ENCODE measurements at places on chromosomes 4 and X.

- DNase-seq: no peak
These were observed 62.1 kb upstream of the LANCL3 start for GRCh38 chrX:37509349-37509748.

GRCh38 chr4:67052814-67053675 is 492.3 kb downstream of the CENPC start:
- no peak for DNase-seq

DNA sequence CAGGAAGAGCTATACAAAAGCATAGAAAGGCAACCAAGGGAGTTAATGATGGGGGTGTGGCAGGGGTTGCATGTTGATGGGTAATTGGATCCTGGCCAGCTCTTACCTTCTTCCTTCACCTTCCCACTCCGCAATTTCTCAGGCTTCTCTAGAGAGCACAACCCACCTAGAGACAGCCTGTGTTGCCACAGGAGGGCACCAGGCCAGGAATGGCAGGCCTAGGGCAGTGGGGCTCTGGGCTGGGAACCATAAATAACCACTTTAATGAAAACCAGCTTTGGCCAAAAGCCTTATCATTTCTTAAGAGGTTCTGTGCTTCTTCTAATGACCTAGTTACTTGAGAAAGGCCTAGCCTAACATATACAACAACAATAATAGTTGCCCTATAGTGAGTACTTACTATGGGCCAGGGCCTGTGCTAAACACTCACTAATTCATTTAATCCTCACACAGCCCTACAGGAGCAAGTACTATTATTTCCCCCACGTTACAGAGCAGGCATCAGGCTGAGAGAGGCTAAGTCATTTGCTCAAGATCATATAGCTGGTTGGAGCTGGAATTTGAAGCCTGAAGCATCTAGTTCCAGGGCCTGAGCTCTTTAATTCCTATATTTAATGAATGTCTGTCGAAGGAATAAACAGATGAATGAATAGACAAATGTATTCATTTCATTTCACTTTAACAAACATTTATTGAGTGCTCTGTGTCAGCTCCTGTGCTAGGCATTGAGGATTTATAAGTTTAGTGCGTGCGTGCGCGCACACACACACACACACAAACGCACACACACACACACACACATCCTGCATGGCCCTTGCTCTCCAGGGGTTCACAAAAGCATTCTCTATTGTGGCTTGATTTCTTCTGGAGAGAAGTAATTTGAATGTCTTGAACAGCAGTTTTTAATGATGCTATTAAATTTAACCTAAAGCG is 66.8 kb downstream of the RTL9 start:
- no peak for DNase-seq

DNA sequence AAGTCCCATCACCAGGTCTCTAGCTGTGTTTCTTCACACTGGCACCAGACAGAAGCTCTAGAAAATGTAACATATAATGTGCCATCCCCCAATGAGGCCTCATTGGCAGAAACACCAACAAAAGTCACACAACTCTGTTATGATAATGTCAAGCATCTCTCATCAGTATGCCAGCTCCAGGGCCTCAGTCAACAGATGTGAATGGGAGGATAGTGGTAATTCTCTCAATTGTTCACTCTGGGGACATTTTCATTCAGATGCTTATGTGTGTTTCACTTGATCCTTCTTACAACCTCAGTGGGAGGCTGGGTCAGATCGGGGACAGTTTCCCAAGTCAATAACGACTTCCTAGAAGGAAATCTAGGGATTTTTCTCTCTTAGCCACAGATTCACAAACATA is 57.5 kb upstream of the SCOC start:
- DNase-seq: peak; percentile 44

GRCh38 chrX:1034717-1035116 is 177.7 kb downstream of the CRLF2 start:
- DNase-seq: no peak

DNA sequence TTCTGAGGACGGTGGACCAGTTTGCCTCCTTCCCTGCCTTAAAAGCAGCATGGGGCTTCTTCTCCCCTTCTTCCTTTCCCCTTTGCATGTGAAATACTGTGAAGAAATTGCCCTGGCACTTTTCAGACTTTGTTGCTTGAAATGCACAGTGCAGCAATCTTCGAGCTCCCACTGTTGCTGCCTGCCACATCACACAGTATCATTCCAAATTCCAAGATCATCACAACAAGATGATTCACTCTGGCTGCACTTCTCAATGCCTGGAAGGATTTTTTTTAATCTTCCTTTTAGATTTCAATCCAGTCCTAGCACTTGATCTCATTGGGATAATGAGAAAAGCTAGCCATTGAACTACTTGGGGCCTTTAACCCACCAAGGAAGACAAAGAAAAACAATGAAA is 255.3 kb downstream of the RAPGEF2 start:
- no peak for DNase-seq

DNA sequence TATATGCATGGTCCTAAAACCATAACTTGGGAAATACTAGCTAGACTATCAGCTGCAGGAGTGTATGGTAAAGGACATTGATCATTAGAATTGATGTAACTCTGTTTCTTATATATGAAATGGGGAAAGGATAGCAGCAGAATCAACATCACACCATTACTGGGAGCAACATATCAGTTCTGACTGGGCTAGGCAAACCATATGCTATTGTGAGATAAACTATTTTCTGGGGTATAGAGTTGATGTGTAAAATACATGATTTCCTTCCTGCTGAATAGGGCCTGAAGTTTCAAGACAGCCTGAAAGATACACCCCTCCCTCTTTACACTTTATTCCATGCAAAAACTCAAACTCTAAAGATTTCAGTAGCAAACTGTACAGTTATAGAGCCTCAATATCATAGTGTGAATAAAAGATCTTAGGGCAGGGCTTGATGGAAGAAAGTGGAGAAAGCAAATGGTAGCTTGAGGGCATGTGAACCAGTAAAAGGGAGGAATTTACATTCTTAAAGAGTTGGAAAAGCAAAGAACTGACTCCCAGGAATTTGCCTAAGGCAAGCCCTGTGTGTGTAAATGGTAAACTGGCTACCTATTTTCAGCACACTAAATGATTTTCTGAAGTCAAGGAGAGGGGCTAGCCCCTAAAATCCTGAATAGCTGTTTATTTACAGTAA is 404.1 kb downstream of the MAPK10 start:
- DNase-seq: no peak

- DNase-seq: no peak
These were observed 379.5 kb upstream of the MAD2L1 start for GRCh38 chr4:120446051-120446567.

DNA sequence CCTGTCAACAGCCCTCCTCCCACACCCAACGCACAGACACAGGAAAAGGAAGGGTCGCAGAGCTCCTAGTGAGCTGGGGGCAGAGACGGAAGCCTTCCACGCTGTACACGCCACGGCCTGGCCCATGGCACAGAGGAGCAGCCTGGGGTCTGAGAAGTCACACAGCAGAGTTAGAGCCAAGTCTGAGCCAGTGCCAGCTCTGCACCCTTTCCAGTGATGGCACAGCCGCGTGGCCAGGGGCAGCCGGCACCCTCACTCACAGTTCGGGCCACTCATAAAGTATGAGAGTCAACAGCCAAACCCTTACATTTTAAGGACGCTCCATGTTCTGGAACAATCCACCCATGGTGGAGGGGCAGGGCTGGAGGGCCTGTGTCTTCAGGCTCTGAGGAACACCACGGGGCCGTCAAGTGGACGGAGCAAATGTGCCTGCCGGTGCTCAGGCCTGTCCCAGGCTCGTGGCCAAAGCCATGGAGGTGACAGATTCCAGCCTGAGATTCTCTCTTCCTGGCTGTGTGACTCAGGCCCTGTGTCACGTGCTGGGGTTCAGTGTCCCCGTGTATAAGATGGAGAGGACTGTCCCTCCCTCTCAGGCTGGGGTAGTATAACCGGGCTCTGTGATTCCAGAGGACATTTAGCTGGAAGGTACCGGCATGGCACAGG is 91.2 kb downstream of the ABLIM2 start:
- no peak for DNase-seq

DNA sequence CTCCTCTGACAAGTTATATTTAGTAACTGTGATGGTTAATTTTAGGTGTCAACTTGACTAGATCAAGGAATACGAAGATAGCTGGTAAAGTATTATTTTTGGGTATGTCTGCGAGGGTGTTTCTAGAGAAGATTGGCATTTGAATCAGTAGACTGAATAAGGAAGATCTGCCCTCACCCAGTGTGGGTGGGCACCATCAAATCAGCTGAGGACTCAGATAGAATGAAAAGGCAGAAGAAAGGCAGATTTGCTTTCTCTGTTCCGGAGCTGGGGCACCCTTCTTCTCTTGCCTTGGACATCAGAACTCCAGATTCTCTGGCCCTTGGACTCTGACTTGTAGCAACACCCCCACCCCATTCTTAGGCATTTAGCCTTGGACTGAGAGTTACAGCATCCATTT is 981.6 kb downstream of the CCSER1 start:
- DNase-seq: no peak

GRCh38 chr4:81237791-81238190 is 22.8 kb upstream of the PRKG2 start:
- DNase-seq: no peak

DNA sequence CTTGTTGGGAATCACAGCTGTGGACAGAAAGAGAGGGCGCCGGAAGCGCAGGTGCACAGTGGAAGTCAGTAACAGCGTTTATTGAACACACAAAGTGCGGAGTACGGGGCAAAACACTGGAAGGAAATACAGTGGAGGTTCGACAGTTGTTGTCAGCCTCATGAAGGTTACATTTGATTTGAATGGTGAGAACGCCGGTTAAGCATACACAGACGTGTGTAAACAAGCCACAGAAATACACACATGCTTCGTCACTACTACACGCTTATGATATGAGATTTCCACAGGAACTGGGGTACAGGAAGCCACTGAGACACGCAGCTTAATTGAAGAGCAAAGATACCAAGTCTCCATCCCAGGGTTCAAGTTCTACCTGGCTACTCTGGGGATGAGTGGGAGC is 12.0 kb downstream of the CCKAR start:
- DNase-seq: no peak

DNA sequence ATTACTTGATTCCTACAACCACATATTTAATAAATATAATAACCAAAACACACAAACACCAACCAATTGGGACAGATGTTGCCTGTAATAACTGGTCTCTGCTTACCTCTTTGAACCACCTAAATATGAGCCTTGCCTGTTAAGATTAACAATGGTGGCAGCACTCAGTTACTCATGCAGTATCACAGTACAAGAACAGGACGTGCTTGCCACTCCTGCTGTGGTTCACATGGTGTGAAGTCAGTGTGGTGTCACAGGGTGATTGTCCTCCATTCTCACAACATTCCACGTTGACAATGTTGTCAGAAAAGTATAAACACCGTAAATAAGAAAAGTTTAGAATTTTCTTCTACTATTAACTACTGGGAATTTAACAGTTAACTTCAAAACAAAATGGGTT is 365.0 kb downstream of the PPP3CA start:
- no peak for DNase-seq

GRCh38 chrX:69221239-69222102 is 56.2 kb upstream of the PJA1 start:
- peak; percentile 47 for DNase-seq

- no peak for DNase-seq
These were observed 319.1 kb downstream of the PCDH19 start for GRCh38 chrX:100090931-100091330.
